ENCODE measurements at places on chromosomes 7 and 10.

DNA sequence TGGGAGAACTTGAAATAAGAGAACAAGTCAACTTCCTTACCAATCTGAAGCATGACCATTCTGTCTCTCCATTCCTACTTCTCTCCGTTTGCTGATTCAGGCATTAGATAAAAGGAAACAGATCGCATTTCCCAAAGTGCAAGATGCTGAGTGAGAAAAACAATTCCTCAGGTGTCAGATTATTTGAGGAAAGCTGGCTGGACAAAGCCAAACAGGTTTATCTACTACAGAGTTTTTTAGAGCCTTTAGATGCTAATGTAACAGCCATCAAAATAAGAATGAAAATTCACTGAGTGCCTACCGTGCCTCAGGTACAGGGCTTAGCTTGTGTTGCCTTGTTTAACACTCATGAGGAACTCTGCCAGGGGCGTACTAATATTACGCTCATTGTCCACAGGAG, 135.9 kb upstream of the MBL2 start:
- DNase-seq, result no peak

DNA sequence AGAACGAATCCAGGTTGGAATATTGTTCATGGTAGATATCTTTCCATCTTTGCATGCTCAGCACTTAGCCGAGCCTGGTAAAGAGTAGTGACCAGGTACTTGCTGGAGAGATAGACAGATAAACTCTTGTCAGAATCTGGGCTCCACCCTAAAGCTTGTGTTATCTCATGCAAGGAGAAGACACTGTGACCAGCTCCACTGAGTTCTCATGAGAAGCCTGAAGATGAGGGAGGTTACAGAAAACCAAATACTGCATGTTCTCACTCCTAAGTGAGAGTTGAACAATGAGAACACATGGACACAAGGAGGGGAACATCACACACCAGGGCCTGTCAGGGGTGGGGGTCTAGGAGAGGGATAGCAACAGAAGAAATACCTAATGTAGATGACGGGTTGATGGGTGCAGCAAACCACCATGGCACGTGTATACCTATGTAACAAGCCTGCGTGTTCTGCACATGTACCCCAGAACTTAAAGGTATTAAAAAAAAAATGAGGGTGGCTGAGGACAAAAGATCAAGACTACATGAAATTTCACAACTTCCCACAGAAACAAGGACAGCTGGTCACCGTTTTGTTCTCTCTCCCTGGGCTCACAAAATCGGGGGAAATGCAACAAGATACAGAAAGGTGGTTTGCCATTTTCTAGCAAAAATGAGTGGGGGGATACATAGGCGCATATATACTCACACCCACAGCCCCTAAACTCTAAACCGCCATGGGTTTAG, 17.4 kb downstream of the DLG5 start:
- no peak for DNase-seq

DNA sequence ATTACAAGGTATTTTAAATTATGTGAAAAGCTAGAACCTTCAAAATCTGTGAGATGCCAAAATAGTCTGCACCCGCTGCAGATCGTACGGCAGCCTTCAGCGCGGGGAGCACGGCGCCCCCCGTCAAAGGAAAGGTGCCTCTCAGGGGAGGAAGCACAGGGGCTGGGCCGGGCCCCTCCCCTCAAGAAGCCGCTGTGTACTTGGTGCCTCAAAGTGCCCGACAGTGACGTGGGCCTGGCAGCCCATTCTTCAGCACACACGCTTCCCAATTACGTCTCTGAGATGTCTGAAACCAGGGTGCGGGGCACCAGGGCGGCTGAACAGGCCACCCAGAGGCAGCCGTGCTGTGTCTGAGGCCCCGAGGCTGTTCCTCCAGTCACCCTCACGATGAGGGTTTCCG, 116.1 kb downstream of the INPP5A start:
- DNase-seq, result no peak

DNA sequence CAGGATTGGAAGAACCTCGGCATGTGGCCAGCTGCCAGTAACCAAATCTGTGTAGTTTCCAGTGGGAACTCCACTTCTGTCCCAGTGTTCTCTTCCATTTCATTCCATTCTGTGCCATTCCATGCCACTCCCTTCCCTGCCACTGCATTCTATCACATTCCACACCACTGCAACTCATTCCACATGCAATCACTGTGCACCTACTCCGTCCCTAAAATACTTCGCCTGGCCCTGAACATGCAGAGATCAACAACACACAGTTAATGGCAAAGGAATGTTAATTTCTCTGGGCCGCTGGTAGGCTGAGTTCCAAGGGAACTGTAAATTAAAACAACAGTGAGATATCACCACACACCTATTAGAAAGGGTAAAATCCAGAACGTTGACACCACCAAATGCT, 64.8 kb downstream of the AKR1B1 start:
- no peak for DNase-seq

GRCh38 chr10:102437515-102437914, 5.1 kb upstream of the CUEDC2 start:
- DNase-seq, result no peak

GRCh38 chr10:110007161-110007700, 553 bp upstream of the ADD3 start:
- no peak for DNase-seq

- no peak for DNase-seq
Observed at GRCh38 chr7:36283181-36283580, 106.5 kb upstream of the ANLN start.

DNA sequence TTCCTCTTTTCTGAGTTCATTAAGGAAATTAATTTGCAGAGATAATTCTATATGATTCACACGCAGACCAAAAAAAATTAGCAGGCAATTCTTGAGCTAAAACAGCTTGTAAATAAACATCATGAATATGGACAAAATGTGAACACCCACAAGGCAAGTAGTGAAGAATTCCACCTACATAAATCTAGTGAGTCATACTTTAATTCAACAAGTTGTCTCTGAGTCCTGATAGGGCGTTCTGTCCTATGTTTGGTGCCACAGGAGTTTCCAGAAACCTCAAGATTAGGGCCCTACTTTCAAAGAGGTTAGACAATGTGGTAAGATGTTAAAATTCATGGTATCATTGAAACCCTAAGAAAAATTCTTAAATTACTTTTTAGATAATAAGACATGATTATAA, 122.3 kb downstream of the SGMS1 start:
- no peak for DNase-seq

GRCh38 chr10:2279711-2280110, 542.4 kb upstream of the ADARB2 start:
- no peak for DNase-seq

GRCh38 chr7:2070151-2070763, 162.5 kb downstream of the MAD1L1 start:
- DNase-seq, result no peak

GRCh38 chr7:129643550-129644170, 32.1 kb downstream of the NRF1 start:
- DNase-seq, result no peak

GRCh38 chr10:132637477-132638129, 100.0 kb downstream of the INPP5A start:
- no peak for DNase-seq

- no peak for DNase-seq
Observed at GRCh38 chr7:156147756-156148504, 335.7 kb upstream of the SHH start.

Data from stimulated activated CD8-positive, alpha-beta memory T cell treated with anti-CD3 and anti-CD28 coated beads, Interleukin-4, amount 100 ng/mL, for 1 hour (primary cell).